CD4-positive, alpha-beta memory T cell (primary cell): ENCODE measurements at places on chromosomes 16 and 17.
A peak's percentile ranks its signal among the peaks of the same experiment; 100 is the strongest.

- no peak overlapping the region for H3K4me3 ChIP-seq
- H3K4me1 ChIP-seq = no peaks in the 10 kb centered on the region
- no peak overlapping the region for H3K27ac ChIP-seq
These were observed 4.4 kb downstream of the PDIA2 start for GRCh38 chr16:287298-287811.

GRCh38 chr16:82899731-82900450 lies 273.1 kb downstream of the CDH13 start:
- no peaks in the 10 kb centered on the region for H3K36me3 ChIP-seq
- no peak overlapping the region for H3K4me3 ChIP-seq
- no peak overlapping the region for H3K27ac ChIP-seq
- DNase-seq = no peak
- no peaks in the 10 kb centered on the region for H3K27me3 ChIP-seq
- H3K4me1 ChIP-seq = no peaks in the 10 kb centered on the region

GRCh38 chr16:10617662-10618420 lies 37.4 kb upstream of the EMP2 start:
- H3K27ac ChIP-seq = no peak overlapping the region
- H3K27me3 ChIP-seq = no peaks in the 10 kb centered on the region
- H3K36me3 ChIP-seq = no peaks in the 10 kb centered on the region
- H3K4me1 ChIP-seq = no peaks in the 10 kb centered on the region
- DNase-seq = no peak

- H3K27ac ChIP-seq = peak overlapping the region; percentile 98
- H3K4me1 ChIP-seq = peaks cover 28% of the 10 kb centered on the region
- peak; percentile 89 for DNase-seq
- H3K27me3 ChIP-seq = no peaks in the 10 kb centered on the region
These were observed 485 bp downstream of the DNAJA3 start for GRCh38 chr16:4426021-4426684.
